Heart right ventricle (tissue), 16 donors: ENCODE measurements at places on chromosomes 6 and 20. TPM values are rescaled to one million over a fixed set of nuclear protein-coding genes. Genes with fewer than 3 reads are reported as not detected.

DNA sequence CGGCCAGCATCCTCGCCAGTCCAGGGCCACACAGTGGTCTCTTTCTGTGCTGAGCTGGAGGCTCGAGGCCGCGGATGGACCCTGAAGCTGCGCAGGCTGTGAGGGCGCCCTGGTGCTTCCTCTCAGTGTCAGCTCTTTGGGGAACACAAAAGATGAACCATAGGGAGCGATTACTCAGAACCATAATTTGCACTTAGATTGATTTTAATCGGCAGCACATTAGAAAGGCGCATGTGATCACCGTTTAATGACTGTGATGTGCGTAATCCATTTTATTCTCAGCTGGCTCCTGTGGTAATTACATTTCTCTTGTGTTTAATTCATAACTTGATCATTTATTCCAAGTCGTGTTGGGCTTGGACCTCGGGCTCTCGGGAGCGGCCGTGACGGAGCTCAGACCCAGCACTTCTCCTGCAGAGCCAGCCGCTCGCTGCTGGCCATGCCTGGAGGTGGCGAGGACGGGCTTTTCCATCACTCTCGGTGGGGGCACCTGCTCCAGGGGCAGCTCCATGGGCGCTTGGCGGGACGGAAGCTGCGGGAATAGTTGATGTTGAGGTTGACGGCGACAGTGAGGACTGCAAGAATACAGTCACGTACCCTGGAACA, 25.6 kb upstream of the NTSR1 start:
- DNase-seq, result no peak

- no peak for DNase-seq
Observed at GRCh38 chr6:117130125-117130524, 135.2 kb upstream of the VGLL2 start.

DNA sequence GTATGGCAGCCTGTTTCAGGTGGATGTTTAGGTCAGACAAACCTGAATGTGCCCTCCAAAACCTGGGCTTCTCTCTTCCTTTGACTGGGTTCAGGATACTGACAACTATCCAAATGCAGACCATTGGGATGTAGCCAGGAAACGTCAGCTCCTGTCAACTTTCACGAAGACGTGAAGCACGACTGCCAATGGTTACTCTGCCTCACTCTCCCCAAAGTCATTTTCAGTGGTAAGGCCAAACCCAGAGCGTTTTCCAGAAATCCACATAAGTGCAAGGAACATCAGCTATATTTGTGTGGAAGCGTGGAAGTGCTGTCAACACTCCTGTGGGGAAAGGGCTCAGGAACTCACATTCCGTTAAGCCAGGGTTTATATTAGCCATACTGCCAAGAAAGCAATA, 20.1 kb upstream of the RCAN2 start:
- DNase-seq, result peak; percentile 38

DNA sequence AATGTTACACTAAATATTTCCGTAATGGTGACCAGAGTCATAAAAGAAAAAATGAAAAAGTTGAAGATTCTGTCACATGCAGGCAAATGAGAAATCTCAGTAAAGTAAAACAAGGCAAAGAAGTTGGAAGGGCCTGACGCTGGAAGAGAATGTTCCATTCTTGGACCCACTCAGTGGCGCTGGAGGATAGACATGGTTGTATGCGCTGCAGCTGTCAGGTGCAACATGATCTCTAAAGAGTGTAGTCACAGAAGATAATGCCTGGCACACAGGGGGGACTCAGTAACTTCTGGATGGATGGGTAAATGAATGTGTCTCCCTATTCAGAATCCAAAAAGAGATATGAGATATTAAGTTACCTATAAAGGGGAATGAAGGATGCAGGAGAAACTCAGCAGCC, 116.3 kb downstream of the FAXC start:
- no peak for DNase-seq

Gene NCOA5
- polyA plus RNA-seq, result 7.6 TPM

Gene REM1
- polyA plus RNA-seq, result 3.9 TPM
